ENCODE measurements at places on chromosomes 2 and 18.

DNA sequence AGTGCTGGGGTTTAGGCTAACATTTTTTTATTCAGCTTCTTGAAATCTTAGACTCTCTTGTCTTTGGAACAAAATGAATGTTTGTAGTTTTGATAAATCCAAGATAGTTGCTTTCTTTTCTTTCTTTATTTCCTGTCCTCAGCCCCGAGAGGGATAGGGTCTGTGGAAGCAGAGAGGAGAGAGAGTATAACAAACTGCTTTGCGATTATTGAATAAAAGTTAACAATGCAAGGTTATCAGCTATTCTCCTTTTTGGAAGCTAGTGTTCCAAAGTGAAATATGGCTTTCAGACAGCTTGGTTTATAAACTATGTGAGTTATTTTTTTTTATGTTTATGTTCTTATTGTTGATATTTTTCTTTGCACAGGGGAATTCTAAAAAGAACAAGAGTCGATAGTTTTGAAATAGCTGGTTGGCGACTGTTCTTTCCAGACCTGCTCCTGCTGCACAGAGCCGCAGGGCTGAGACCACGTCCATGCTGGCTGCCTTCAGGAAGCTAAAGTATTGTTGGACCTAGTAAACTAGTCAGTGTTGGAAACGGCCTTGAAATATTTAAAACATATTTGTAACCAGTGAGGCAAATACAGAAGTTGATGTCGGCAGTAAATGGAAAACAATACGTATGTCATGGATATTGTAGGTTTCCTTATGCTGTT lies 15.5 kb upstream of the STON1 start:
- no peak for DNase-seq

GRCh38 chr18:54647176-54647575 lies 56.1 kb downstream of the DYNAP start:
- DNase-seq: no peak

DNA sequence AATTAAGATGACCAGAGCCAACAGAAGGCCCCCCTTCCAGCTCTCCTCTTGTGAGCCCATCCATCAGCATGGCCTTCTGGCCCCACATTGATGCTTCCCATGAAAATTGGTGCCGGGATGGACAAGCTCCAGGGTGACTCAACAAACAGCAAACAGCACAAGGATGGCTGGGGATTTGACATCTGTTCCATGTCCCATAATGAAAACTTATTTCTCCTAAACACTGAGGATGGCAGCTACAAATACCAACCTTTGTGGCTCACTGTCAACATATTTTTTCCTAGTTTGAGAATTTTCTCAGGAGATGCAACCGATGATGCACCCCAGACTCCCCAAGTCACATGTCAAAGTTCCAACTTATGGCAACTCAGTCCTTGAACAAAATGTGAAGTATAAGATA lies 169.6 kb upstream of the SIX2 start:
- DNase-seq: no peak

- no peak for DNase-seq
These were observed 258.9 kb upstream of the CXCR4 start for GRCh38 chr2:136376798-136377211.

- no peak for DNase-seq
These were observed 361.0 kb upstream of the NT5C1B start for GRCh38 chr2:18950361-18950851.

GRCh38 chr2:112886291-112886690 lies 24.7 kb upstream of the IL37 start:
- DNase-seq: no peak

GRCh38 chr2:197263077-197263476 lies 47.5 kb downstream of the ANKRD44 start:
- DNase-seq: no peak

DNA sequence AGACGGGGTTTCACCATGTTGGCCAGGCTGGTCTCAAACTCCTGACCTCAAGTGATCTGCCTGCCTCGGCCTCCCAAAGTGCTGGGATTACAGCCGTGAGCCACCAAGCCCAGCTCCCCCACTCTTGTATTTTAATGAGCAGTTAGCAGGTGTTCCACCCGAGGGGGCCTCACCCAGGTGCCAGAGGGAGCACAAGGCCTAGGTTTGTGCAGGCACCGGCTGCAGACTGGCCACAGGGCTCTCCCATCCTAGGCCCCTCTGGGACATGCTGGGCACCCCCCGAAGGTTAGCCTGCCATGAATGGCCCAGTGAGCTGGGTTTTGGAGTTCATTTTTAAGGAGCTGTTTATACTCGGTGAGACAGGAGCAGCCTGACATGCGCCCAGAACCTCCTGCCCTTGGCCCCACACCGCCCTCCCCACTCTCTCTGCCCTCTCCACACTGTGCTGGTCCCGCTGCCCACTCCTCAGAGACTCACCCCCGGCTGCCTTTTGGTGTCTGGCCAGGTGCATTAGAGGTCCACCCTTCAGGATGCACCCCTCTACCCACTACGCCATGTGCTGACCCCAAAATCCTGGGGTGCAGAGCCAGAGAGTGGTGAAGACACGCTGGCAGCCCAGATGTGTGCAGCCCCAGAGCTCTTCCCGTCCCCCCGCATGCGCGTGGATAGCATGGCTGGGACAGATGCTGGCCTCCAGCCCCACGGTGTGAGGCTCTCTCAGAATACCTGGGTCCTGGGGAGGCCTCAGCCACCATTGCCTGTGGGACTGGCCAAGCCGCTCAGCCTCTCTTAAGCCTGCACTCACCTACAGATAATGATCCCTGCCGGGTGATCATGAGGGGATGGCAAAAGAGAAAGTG lies 11.2 kb upstream of the KLF11 start:
- no peak for DNase-seq

DNA sequence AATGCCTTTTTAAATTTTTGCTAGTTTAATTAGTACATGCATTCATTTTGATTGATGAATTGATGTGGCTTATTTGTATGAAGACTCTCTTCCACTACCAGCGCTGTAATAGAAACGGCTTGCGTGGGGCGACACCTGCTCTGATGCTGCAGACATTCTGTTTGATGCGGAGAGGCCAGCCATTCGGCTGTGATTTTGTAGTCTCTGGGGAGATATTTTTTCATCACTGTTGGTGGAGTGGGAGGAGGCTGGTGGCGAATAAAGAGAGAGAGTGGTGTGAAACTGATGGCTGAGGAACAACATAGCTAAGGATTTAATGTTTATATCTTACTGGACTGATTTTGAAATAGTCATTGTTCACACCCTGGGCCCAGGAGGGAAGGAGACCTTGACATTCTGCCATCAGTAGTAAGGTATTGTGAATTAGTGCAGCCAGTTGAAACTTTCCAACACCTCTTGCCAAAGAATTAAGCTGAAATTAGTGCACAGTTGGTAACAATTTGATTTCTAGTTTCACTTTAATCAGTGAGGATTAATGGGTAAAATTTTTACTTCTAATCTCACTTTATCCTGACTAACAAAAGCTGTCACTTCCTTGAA lies 224.1 kb downstream of the MTX2 start:
- no peak for DNase-seq

DNA sequence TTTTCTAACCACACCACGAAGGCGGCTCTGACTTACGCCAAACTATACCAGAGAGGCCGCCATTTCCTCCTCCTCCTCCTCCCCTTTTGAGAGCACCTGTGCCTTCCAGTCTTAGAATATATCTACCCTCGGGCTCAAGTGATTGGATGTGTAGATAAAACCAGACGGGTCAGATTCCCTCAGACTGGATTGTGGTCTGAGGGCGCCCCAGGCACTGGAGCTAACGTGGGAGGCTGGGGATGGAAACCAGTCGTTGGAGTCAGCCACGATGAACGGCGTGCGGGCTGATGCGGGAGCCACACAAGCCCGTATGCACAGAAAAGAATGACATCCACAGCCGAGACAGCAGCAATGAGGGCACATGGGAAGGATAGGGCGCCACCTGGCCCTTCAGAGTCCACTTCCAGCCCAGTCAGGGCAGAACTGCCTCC lies 12.3 kb upstream of the ODC1 start:
- no peak for DNase-seq

DNA sequence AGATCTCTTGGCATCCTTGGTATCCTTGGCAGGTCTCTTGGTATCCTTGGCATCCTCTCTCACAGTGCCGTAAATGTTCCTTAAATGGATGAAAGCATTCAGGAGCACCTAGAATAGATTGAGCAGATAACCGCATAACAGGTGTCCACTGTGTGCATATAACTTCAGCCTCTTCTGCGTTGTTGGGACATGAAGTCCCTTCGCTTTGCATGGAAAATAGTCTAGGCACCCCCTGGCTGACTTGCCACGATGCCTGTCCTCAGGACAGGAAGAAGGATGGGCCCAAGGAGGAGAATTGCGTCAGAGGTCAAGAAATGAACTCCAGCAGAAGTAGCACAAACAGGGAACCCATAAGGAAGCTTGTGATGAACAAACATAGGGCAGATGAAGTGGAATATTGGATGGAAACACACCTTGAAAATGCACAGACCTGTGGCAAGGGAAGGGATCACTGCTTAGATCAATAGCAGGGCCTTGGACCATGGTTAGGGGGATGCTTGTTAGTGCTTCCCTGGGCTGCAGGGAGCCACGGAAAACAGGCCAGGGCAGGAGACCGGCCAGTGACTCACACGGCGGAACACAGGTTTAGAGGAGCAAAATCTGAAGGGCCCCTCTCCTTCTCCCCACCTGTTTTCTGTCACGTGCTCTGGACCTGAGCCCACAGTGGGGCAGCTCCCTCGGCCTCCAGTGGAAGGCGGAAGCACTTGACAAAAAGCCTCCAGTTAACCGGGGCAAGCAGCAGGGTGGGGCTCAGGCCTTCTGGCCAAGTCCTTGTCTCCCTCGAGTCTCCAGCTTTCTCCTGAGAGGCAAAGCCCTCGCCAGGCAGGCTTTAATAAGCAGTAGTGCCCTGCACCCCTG lies 99.2 kb upstream of the ASAP2 start:
- DNase-seq: no peak

DNA sequence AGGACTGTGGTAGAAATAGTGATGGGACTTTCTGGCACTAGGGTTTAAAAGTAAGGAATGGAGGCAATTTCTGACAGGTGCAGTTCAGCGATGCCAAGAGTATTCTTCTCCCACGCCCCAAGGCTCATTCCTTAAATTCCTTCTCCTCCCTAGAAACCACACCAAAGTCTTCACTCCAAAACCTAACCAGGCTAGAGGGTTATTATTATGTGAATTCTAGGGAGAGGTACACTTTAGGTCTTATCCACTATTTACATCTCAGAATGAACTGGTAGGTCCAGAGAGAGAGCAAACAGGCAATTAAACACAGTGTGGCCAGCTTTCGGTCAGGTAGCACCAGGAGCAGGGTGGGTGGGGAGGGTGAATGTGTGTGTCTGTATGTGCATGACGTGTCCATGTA lies 11.4 kb downstream of the IL1F10 start:
- no peak for DNase-seq

DNA sequence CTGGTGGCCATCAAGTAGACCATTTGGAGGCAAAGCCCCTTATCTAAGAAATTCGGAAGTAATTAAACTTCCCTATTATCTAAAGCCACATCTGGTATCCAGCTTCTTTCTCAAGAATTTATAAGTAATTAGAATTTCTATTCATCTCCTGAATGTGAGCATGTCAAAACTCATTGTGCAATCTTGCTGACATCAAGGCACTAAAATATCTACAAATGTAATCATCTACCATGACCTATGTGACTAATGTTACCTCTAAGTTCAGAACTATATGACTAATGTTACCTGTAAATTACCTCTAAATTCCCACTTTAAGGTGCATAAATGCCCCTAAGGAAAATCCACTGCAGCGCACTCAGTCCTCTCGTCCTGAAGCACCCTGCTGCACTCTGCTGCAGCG lies 773.0 kb downstream of the CPS1 start:
- DNase-seq: no peak

DNA sequence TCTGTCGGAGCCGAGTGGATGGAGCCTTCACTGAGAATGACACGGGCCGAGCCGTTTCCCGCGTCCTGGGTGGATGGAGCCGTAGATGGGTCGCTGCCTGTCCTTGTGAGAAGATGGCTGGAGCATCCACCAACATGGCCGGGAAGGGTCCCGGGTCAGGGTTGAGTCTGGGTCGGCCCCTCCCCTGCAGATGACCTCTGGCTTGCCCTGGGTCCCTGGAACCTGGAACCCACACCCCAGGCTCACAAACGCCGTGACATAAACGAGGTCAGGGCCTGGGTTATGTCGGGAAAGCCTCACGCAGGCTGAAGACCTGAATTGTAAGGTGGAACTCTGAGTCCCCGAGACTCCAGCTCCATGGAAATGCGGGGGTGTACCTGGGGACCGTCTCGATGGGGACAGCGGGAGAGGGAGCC lies 94.9 kb downstream of the NFATC1 start:
- DNase-seq: no peak

GRCh38 chr18:67651438-67651837 lies 134.9 kb upstream of the DSEL start:
- DNase-seq: no peak

- no peak for DNase-seq
These were observed 1127.1 kb downstream of the DPP10 start for GRCh38 chr2:115569547-115569946.

GRCh38 chr2:218986148-218986761 lies 1.3 kb upstream of the FEV start:
- no peak for DNase-seq

DNA sequence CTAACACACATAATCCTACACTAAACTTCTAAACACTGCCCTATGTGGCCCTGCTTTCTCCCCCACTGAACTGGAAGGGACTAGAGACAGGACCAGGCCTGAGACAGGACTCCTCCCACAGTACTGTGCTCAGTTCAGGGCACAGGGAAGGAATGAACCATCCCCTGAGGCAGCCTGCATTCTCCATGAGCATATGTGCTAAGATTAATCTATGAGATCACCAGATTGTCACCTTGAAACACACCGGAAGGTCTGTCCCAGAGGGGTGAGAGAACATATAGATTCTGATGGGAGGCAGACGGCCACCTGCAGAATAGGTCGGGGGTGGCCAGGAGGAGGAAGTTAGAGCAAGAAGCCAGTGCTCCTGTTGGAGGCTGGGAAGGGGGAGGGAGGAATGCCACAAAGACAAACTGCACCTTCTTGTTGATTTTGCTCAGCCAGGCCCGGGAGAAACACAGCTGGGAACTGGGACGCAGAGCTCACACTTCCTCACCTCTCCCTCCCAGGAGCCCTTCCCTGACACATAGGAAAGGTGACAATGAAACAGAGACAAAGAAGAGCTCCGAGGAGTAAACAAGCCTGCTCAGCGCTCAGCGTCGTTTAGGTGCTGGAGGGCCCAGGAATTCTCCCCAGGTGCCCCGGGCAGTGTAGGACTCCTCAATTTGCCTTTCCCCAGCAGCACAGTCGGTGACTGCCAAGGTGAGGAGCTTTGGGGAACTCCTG lies 52.1 kb downstream of the ZBTB7C start:
- no peak for DNase-seq
